Epithelial cell of esophagus (primary cell): ENCODE measurements at places on chromosomes 5 and 9.

DNA sequence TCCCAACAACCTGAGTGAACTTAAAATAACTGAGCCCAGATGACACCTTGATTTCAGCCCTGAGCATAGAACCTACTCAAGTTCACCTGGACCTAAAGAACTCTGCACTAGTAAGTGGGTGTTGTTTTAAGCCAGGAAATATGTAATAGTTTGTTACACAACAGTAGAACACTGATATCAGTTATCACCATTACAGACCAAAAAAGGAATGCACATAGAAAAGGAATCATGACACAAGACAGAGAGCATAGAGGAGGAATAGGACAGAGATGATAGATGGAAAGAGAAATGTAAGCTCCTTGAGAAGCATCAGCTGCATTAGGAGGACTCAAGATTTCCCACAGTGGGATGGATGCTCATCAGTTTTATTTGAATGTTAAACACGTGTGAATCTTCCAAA lies 1096.9 kb upstream of the SEMA6A start:
- DNase-seq = no peak

GRCh38 chr5:102153003-102153759 lies 142.9 kb downstream of the SLCO4C1 start:
- DNase-seq = peak; percentile 42

- DNase-seq = peak; percentile 20
Observed at GRCh38 chr5:109006129-109006528, 258.4 kb downstream of the FER start.

DNA sequence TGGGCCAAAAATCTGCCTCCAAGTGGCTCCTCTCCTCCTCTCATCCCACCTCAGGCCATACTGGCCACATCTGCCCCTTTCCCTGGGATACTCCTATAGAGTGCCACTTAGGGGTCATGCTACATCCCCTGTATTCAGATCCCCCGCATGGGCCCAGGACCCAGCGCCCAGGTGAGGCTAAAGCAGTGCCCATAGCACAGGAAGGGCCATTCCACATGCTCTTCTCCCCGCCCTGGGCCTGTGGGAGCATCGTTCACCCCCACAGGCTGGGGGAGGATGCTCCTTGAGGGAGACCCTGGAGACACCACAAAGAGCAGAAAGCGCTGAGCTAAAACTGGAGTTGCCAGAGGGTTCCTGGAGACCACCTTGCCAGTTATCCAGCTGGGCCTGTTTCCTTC lies 52.5 kb upstream of the SLC25A51 start:
- DNase-seq = no peak
